NCI-H2081 (cell line): ENCODE measurements at places on chromosomes 16 and 17.
A peak's percentile ranks its signal among the peaks of the same experiment; 100 is the strongest.

DNA sequence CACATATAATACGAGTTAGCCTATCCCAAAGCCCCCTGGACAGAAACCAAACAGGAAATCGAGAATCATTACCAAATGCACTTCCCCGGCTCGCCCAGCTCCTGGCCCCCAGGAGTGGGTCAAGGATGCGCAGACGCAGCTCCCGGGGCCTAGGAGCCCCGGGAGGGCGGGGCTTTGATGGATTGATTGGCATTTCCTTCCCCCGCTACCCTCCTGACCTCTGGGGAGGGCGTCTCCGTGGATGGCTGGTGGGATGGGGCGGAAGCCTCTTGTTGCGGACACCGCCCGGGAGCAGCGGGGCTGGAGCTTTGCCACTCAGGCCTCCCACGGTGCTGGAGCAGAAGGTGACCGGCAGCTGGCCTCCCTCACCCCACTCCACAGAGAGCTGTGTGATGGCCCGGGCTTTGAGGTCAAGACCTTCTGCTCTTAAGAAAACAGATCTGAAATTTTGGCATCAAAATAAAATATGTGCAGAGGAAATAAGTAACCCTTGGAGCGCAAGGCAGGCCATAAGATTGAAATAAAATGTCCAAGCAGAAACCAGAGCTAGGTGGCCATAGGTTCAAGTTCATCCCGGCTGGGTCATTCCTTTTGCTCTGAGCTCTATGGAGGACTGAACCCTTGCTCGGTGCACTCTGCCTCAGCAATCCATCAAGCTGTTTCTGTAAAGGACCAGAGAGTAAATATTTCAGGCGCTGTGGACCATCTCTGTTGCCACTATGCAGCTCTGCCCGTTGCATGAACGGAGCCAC lies 262.3 kb downstream of the SOX9 start:
- DNase-seq, result no peak

GRCh38 chr16:3816326-3816725 lies 64.2 kb downstream of the CREBBP start:
- DNase-seq, result no peak

DNA sequence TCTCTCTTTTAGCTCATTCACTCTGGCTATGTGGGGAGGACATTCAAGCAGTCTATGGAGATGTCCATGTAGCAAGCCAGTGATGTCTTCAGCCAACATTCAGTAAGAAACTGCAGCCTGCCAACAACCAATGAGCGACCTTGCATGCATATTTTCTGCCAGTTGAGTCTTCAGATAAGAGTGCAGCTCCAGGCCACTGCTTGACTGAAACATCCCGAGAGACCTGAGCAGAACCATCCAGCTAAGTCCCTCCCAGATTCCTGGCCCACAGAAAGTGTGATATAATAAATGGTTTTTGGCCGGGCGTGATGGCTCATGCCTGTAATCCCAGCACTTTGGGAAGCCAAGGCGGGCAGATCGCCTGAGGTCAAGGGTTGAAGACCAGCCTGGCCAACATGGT lies 10.5 kb upstream of the C17orf58 start:
- no peak for DNase-seq

- DNase-seq, result no peak
Measured at GRCh38 chr16:14400285-14400977, 229.6 kb downstream of the PARN start.

DNA sequence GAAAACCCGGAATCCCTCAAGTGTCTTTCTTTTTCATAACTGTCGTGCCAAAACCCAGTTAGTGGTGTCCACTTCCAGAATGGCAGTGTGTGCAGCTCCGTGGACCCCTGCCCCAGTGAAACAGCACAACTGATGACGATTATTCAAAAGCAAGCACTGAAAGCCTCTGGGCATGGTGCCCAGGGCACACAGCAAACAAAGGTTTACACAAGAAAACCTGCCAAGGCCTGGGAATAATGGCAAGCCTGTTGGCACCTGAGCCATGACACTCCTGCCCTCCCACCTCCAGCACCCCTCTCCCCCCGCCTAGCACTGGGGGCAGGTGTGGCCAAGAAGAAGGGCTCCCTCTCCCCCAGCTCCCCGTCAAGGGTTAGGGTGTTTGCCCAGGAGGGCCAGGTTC lies 2.8 kb downstream of the PKMYT1 start:
- DNase-seq, result peak; percentile 88

DNA sequence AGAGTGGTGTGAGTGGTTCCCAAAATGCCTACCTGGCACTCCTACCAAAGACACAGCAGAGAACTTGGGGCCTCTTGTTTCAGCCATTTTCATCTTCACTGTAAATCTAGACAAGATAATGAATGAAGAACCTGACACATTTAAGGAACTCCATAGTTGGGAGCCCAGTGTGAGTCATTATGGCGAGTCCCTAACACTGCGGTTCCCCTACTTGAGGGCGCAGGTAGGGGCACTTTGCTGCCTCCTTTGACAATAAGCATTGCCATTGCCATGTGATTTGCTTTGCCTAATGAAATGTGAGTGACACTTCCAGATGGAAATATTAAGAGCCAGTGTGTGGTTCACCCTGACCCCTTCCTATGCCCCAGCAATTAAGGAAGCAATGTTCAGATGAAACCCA lies 517.6 kb downstream of the MAF start:
- no peak for DNase-seq

DNA sequence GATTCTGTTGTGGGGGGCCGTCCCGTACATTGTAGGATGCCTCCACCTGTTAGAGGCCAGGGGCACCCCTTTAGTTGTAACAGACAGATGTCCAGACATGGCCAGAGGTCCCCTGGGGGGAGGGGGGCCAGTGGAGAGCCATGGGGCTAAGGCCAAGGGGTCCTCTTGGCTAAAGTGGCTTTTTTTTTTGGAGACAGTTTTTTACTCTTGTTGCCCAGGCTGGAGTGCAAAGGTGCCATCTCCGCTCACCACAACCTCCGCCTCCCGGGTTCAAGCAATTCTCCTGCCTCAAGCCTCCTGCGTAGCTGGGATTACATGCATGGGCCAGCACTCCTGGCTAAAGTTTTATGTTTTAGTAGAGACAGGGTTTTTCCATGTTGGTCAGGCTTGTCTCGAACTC lies 229.0 kb downstream of the CPPED1 start:
- no peak for DNase-seq

- no peak for DNase-seq
Measured at GRCh38 chr16:61987474-61988012, 48.7 kb downstream of the CDH8 start.

DNA sequence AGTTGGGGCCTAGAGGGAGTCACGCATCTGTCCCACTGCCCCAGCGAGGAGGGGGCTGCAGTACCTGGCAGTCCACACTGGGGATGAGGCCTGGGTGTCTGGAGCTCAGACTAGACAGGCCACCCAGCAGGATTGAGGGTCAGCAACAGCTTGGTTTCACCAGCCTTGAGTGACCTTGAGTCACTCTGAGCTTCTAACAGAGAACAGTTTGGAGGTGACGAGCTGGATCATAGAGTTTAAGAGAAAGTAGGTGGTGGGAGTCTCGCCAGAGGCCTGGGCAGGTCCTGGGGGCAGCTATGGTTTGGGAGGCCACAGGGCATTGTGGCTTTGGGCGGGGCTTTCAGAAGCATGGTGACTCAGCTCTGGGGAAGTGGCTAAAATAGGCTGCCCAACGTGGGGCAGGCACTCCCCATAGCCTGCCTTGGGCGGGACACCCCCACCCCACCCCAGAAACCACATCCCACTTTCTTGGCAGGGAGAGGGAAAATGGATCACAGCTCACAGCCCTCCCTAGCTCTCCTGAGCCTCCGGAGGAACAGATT lies 20.5 kb downstream of the CDC42EP4 start:
- no peak for DNase-seq

DNA sequence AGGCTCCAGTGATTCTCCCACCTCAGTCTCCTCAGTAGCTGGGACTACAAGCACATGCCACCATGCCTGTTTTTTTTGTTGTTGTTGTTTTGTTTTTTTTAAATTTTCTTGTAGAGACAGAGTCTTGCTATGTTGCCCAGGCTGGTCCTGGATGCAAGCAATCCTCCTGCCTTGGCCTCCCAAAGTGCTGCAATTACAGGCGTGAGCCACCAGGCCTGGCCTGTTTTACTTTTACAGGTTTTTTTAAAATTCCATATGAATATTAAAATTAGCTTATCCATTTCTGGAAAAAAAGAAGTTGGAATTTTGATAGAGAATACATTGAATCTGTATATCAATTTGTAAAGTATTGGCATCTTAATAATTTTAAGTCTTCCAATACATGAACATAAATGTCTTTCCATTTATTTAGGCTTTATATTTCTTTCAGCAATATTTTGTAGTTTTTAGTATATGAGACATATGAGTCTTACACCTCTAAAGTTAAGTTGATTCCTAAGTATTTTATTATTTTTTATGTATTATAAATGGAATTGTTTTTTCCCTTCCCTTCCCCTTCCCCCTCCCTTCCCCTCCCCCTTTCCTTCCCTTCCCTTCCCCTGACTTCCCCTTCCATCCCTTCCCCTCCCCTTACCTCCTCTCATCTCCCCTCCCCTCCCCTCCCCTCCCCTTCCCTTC lies 323.5 kb upstream of the SALL1 start:
- DNase-seq, result no peak

DNA sequence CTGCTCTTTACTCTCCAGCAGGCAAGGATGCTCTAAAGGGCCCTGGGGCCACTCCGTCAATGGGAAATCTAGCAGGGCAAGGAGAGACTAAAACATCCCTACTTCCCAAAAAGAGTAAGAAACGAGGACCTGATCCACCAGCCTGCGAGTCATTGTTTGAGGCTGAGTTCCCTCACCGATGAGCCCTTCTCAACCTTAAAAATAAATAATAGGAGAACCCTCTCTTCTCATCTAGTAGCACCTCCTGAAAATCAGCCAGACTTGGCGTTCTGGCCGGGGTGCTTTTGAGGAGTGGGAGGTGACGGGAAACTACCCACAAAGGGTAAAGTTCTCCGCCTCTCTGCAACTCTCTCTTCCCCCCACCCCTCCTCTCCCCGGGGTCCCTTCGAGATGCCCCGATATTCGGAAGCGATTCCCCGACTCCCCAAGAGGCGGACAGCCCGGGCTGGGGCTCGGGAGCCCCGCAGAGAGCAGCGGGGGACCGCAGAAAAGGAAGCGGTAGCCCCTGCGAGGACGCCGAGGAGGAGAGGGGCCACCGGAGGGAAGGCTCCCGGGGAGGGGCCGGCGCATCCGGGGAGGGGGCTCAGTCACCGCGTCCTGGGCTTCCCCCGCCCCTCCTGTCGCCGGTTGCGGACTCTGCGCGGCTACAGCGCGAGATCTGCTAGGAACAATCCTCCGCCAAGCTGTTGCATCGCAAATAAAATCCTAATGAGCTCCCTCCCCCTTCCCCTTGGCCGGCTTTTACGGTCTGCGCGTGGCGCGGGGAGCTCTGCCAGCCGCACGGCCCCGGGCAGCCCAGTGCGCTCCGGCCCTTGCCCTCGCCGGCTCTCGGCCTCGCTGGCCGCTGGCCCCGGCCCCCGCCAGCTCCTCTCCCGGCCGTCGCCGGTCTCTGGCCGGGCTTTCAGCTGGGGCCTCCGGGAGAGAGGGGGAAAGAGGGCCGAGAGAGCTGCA lies 1.3 kb downstream of the HOXB9 start:
- DNase-seq, result peak; percentile 59

DNA sequence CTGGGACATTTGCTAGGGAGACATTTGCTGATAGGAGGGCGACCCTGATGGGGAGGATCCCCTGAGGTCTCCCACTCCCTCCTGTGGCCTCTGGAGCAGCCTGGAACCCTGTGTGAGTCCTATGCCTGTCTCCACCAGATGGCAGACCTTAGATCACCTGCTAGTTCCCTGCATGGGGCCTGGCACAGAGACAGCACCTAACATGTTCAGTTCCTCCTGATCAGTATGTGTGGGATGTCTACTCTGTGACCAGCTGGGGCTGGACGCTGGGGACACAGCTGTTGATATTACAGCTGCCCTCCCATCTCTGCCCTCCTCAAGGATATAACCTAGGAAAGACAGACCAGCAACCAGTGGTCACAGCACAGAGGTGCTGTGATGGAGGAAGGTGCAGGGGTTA lies 1.1 kb upstream of the ADCY7 start:
- peak; percentile 22 for DNase-seq

GRCh38 chr17:29565643-29566472 lies 979 bp downstream of the ABHD15 start:
- DNase-seq, result peak; percentile 69

- DNase-seq, result no peak
Measured at GRCh38 chr16:77213542-77214106, 14.4 kb downstream of the SYCE1L start.

DNA sequence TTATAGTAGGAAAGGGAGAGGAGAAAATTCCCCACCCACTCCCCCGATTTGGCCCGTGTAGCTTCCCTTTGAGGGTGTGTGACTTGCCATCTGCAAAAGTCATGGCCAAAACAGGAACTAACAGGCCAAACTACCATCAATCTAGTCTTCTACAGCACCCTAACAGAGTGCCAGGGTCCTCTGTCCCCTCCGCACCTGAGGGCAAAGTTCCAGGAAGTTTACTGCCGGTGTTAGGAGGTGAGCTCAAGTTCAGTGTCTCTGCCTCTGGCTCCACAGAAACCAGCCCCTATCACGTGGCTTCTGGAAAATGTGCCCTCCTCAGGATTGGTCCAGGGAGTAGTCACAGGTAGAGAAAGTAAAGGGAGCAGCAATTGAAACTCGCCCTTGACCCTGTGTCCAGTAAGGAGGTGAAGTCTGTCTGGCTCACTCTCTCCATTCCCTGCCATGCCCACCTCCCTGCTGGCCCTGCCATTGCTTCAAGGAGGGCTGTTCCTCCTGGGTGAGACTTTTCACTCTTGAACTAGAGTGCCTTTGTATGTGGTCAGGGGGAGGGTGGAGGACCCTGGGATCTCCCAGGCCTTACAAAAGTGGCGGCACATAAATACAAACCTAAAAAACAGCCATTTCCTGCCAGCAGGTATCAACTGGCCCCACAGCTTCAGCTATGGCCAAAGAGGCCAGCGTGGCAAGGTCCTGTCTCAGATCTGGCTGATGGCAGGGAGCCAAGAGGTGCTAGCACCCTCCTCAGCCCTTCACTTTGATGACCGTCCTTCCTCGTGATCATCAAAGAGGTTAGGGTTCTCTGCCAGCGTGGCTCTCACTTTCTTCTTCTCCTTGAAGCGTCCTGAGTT lies 5.3 kb downstream of the PRR15L start:
- no peak for DNase-seq

- no peak for DNase-seq
Measured at GRCh38 chr16:56851671-56852400, 13.2 kb upstream of the SLC12A3 start.

- no peak for DNase-seq
Measured at GRCh38 chr16:28951410-28951943, 740 bp downstream of the NFATC2IP start.

- DNase-seq, result no peak
Measured at GRCh38 chr16:78106686-78107085, 7.2 kb downstream of the WWOX start.

- DNase-seq, result no peak
Measured at GRCh38 chr17:76709077-76709950, 1.5 kb downstream of the MXRA7 start.

- no peak for DNase-seq
Measured at GRCh38 chr17:77746393-77746792, 212.1 kb upstream of the TNRC6C start.

GRCh38 chr16:3075523-3075915 lies 10.1 kb downstream of the IL32 start:
- DNase-seq, result no peak
